ENCODE measurements at places on chromosomes 3 and 15.

- no peak for DNase-seq
These were observed 75.3 kb downstream of the CYP19A1 start for GRCh38 chr15:51263116-51263515.

- DNase-seq: no peak
These were observed 107.7 kb downstream of the CHCHD4 start for GRCh38 chr3:14016900-14017475.

- DNase-seq: peak; percentile 22
These were observed 9.2 kb downstream of the EIF3J start for GRCh38 chr15:44545913-44546802.

DNA sequence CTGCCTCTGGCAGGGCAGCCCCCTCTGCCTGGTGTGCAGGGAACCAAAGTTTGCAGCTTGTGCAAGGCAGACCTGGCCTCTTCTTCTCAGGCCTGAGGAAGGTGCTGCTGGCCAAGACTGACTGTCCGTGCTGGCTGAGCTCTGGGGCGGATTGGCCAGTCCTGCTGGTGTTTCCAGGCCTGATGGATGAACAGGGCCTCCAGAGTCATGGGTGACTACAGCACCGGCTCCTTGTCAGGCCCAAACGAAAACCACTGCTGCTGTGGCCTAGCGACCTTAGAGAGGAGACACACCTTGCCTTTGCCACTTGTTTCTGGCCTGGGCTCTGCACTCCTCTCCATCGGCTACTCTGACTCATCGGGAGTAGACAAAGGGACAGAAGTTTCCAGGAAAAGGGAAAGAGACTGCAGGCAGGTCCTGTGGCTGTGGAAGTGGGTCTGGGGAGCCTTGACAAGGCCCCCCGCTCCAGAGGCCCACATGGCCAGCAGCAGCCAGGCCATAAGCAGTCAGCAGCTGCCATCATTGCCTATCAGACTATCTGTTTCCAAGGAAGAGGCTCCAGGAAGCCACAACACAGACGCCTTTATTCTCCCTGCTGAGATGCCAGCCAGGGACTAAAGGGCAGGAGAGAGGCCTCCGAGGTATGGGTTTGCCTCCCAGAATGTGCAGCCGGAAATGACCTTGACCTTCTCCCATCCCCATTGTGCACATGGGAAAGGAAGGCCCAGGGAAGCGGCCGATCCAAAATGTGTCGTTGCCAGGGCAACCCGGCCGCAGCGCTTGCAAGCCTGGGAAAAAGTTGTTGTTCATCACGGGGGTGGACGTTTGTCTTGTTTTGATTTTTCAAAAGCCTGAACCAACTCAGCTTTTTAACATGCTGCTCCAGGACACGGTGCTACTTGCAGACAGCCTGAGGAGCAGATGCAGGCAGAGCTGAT is 160.5 kb downstream of the CHSY1 start:
- DNase-seq: peak; percentile 82

GRCh38 chr3:140686128-140686527 is 8.3 kb downstream of the TRIM42 start:
- DNase-seq: no peak

Data from GM04504 (cell line).